ENCODE measurements at places on chromosomes 3 and 15.
A peak's percentile ranks its signal among the peaks of the same experiment; 100 is the strongest.

- no peak for DNase-seq
Measured at GRCh38 chr3:85875589-85875988, 916.8 kb downstream of the CADM2 start.

GRCh38 chr3:111541391-111541790 lies 606 bp upstream of the CD96 start:
- DNase-seq: no peak

- DNase-seq: no peak
Measured at GRCh38 chr15:89170364-89170763, 51.0 kb downstream of the RLBP1 start.

DNA sequence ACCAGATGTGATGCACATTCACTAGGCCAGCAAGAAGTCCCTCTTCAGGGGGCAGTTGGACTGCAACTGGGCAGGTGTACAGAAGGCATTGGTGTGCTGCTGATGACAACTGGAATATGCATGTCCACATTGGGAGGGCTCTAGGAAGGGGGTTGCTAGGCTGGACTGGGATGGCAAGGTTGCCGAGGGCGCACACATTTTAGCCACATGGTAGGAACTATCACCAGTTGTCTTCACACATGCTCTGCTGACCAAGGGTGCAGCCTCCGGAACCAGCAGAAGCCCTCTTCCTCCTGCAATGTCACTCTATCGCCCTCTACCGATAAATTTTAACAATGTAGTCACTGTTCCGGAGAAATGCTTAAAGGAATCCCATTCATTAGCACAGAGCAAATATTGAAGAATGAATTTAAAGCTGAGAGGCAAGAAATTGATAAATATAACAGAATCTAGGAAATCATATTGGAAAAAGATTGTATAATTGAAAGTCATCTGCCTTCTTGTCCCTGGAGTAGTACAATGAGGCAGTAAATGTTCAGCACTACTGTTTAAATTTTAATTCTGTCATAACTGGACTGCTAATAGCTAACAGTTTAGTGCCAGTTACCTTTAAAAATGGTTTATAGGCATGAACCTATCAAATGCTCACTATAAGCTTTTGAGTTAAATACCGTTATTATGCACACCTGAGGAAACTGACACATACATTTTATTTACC lies 22.6 kb upstream of the LYSMD4 start:
- peak; percentile 41 for DNase-seq

DNA sequence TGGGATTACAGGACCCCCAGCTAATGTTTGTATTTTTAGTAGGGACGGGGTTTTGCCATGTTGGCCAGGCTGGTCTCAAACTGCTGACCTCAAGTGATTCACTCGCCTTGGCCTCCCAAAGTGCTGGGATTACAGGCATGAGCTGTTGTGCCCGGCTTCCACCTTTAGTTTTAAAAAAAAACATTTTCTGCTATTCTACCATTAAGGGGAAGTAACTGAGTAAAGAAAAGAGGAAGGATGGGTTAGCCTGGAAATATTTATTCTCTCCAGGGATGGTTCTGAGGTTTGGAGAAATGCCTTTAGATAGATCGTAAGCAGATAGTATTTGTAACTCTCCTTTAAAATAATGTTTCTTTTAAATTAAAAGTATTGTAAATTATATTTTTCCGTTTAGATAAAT lies 3.1 kb downstream of the AP4E1 start:
- DNase-seq: no peak

DNA sequence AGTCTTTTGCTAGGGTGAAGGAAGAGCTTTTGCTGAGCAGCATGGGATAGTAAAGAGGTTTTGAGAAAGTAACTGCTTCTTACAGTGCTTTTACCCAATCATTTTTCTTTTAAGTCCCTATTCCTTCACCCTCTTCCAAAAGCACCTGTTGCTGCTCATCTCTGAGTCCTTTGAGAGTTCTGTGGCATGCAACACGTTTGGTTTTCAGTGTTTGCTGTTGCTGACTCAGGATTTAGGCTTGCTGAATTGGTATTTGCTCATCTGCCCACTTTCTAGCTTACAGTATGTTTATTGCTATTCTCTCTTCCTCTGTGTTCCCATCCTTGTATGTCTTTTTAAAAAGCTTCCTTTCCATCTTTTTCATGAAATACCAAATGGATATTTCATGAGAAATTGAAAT lies 55.9 kb upstream of the THRB start:
- no peak for DNase-seq

DNA sequence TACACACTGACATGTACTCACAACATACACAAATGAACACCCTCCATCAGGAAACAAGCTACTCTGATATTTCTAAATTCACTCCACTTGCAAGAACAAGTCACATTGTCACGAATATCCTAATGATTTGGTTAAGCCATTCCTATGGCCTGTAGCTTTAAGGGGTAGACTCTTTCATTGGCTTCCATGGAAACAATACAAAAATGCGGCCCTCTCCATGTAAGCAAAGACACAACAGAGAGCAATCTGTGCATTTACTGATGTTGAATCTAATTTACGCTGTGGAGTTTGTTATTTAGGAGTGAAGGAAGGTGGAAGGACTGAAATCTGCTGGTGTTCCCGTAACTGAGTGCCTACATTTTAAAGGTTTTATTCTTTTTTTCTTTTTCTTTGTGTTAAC lies 114.5 kb downstream of the FMN1 start:
- DNase-seq: no peak

DNA sequence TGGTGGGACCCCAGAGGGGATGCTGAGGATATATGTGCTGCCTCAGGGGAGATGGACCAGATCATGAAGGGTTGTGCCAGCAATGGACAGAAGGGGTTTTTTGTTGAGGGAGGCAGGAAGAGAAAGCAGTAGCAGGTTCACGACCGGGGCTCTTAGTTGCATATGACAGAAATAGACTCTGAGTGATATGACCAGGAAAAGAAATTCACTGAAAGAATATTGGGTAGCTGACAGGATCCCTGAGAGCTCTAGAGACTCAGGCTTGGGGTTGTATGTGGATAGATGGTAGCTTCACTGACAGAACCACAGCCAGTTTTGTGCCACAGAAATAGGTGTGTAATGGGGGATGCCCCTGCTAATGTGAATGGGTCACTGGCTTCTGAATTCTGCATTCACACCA lies 241.6 kb downstream of the ZNF621 start:
- DNase-seq: no peak

DNA sequence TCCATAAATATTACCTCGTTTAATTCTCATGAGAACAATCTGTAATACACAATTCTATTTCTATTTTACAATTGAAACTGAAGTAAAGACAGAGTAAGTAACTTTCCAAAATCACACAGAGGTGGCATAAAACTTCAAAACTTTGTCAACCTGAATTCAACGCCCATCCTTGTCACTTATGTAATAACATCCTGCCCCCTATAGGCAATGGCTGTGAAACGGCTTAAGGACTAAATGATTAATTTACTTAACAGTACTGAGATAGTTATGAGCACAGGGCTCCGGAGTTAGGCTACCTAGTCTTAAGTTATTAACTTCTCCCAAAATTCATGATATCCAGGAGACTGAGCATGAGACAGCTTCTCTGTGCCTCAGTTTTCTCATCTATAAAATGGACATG lies 293.1 kb upstream of the CHRM5 start:
- DNase-seq: peak; percentile 0

DNA sequence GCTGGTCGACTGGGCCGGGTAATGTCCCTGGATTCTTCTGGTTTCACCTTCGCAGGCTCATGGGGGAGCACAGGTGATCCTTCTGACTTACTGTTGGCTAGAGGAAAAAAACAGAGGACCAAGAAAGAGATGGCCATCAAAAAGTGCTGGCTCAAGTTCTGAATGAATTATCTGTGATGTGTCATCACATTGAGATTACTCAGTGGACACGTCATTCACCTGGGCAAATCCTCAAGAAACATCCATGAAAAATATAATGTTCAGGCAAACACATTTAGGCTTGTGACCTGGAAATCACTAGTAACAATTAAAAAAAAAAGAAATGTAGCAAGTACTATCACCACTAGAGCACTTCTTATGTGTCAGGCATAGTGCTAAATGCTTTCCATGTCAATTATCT lies 81.5 kb upstream of the SLC2A2 start:
- DNase-seq: no peak

DNA sequence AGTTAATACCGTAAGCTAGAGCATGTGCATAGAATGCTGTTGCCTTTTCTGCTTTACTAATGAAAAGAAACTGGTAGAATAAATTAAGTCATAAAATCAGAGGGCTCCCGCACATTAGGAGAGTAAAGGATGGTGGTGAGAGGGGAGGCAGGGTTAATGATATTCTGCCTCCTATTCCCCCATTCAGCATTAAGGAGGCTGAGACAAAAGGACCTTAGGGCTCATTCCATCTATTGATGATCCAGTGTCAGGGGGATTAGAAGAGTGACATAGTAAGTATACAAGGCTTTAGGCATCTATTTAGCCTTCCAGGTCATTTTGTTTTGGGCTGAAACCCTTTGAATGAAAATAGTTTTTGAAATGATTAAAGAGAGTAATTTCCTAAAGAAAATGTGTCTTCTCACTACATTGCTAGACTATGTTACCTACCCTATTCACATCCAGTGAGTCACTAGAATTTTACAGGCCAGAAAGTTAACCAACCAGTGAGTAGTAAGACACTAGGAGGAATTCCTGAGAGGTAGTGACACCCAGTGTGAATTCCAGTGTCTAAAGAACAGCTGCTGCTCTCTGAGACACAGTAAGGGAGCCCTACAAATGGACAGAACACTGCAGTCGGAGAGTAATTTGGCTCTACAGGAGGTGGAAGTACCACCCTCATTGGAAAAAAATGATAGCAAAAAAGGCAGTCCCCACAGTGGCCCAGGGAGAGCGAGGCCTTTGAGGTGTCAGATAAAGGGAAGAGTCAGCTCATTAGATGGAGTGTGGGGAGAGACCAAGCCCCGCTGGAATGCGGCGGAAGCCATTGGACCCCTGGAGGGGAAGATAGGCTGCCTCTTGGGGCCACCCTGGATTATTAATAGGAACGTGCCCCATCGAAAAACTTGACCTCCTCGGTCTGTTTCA lies 67.6 kb downstream of the TUSC7 start:
- DNase-seq: no peak

DNA sequence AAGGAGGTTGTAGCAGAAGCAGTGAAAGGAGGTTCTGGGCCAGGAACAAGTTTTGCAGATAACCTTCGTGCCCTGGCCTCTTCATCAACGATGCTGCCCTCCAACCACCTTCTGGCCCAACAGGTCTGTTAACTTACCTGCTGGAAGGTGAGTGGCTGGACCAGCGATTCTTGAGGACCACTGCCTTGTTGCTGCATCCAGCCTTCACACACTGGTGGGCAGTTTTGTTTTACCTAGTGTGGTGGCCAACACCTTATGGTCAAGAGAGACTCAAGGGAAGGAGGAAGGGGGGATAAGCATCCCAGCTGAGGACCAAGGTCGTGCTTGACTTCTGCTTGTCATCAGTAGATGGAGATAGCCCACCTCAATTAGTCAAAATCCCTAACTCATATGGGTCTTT lies 7.8 kb upstream of the MAGEF1 start:
- DNase-seq: no peak

DNA sequence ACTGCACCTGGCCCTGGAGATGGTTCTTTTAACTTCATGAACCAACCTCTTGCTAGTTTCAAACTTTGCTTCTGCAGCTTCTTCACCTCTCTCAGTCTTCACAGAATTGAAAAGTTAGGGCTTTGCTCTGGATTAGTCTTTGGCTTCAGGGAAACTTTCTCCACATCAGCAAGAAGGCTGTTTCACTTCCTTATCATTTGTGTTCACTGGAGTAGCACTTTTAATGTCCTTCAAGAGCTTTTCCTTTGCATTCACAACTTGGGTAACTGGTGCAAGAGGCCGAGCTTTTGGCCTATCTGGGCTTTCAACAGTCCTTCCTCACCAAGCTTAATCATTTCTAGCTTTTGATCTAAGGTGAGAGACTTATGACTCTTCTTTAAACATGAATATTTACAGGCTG lies 15.7 kb upstream of the TM2D3 start:
- no peak for DNase-seq

DNA sequence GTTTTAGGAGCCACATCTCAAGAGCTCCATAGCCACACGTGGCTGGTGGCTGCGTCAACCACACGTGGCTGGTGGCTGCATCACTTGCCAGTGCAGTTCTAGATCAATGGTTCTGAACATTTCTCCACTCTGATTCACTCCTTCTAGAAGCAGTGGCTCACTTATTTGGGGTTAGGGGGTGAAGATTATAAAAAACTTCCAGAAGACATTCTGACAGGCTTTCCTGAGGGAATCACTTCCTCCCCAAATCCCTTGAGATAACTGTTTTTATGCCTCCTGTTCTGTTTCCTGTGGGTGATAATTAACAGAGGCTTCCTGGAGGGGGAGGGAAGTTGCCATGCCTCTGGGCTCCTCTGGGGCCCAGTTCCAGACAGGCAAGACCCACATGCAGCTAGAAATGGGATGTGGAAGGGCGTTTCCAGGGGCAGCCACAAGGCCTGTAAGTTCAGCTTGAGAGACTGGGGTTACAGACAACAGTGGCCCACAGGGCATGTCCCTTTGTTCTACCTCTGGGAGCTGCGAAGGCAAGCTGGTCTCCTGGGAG lies 23.6 kb downstream of the HEG1 start:
- DNase-seq: no peak

DNA sequence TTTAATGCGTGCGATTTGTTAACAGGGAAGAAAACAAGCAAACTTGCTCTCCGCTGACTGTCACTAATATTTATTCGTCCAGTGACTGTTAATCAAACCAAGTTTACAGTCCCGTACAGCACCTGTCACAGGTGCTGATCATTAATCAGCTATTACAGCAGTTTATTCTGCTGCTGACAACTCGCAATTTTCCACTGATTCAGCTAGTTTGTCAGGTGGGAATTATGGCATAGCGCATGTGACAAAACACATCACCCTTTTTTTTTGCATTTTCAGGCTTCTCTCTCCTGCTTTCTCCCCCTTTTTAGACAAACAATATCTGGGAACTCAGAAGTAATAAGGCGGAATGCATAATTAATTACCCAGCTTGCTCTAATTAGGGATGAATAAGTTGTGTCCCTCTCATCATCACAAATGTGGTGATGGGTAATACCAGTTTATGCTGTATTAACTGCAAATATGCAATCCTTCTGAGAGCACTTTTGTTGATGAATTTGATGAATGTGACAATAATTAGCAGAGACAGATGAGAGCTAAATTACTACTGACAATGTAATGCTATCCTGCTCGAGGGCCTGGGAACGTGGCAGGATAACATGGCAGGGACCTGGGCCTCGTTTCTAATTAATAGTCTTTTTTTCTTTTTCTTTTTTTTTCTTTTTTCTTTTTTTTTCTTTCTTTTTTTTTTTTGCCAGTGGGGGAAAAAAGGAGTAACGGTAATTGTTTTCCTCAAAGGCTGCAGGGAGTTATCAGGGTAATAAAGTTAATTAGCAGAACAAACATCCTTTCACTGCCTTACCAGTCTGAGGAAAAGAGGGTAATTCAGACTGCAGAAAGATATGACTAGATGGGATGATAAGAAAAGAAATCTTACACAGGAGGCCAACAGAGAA lies 150.3 kb upstream of the SOX2 start:
- DNase-seq: no peak

- DNase-seq: no peak
Measured at GRCh38 chr3:5217824-5218595, 30.5 kb downstream of the EDEM1 start.

GRCh38 chr3:183265157-183265642 lies 12.1 kb downstream of the B3GNT5 start:
- DNase-seq: peak; percentile 13
